ENCODE measurements at places on chromosomes 7 and 10.

- no peak for DNase-seq
Measured at GRCh38 chr7:103990991-103991390, 1.5 kb upstream of the RELN start.

DNA sequence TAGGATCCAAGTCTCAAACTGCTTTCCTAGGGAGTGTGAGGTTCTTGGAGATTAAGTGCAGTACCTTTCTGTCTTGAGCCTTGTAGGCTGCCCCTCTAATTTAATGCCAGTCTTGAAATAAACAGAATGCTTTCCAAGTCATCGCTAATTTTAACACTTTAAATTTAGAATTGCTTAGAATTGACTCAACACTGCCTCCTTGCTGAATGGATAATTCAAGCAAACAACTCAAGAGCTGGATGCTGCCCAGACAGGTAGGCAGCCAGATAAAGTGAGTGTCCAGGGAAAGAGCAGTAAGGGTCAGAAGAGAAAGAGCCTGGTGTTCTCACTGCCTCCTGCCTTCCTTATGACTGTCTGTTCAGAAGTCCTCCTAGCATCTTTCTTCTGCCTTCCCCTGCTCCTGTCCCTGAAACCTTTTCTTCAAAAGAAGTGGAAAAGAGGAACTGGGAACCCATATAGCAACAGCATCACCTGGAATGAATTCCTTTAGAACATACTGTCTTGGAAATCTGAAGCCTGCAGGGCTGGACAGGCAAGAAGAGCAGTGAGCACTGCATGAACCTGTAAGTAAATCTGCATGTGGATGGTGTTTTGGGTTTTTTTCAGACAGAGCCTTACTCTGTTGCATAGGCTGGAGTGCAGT, 3.1 kb upstream of the GOT1 start:
- no peak for DNase-seq

DNA sequence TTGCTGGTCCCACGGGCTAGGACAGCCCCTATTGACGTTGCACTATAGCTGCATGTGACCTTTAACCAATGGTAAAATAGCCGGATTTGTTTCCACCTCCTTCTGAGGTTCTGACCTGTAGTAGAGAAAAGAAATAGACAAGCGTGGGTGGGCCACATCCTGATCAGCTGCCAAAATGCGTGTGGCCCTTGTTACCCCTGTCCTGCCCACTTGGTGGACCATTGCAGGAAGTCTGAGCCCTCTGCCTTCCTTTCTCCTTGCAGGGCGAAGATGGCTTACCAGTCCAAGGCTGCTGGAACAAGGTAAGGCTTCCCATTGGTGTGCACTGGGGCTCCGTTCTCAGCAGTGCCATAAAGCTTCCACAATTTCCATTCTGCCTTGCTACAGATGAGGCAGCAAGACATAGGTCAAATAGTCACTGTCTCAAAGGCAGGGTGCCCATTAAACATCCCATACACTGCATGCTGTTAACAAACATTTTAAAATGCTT, 95.9 kb upstream of the MACROH2A2 start:
- peak; percentile 16 for DNase-seq

DNA sequence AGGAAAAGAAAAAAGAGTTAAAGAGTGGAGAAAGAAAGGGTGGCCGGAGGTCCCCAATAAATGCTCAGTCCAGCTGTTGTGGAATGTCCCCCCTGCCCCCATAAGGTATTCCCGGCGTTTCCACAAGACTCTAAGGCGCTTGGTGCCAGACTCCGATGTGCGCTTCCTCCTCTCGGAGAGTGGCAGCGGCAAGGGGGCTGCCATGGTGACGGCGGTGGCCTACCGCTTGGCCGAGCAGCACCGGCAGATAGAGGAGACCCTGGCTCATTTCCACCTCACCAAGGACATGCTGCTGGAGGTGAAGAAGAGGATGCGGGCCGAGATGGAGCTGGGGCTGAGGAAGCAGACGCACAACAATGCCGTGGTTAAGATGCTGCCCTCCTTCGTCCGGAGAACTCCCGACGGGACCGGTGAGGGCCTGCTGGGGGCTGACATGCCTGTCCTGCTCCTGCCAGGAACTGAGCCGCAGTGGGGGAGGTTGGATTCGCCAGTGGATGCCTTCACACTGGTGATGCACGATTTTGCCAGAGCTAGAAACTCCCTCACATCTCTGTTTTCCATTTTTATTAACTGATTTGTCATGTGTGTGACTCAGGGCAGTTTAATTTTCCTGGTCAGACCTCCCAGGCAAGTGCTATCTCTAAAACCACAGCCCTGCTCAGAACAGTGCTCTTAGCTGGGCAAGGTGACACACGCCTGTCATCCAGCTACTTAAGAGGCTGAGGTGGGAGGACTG, 34.2 kb downstream of the TACR2 start:
- DNase-seq: no peak

DNA sequence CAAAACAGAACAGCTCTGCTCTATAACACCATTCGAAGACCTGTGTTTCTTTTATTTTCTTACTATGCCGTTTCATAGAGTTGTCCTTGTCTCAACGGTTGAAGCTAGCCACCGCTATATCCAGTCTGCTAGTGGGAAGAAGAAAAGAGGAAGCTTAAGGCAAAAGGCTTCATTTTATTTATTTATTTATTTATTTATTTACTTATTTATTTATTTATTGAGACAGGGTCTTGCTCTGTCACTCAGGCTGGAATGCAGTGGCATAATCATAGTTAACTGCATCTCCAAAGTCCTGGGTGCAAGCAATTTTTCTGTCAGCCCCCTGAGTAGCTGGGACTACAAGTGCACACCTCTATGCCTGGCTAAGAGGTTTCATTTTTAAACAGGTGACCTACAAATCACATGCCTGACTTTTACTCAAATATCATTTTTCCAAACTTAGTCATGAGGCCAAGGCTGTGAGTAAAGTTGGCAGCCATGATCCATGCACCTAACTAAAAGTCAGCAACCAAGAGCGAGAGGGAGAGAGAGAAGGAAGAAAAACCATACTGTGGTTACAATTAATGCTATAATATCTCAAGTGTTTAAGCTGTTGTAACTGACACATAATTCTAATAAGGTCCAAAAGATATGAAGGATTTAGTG, 1305.3 kb upstream of the LRRTM3 start:
- no peak for DNase-seq

DNA sequence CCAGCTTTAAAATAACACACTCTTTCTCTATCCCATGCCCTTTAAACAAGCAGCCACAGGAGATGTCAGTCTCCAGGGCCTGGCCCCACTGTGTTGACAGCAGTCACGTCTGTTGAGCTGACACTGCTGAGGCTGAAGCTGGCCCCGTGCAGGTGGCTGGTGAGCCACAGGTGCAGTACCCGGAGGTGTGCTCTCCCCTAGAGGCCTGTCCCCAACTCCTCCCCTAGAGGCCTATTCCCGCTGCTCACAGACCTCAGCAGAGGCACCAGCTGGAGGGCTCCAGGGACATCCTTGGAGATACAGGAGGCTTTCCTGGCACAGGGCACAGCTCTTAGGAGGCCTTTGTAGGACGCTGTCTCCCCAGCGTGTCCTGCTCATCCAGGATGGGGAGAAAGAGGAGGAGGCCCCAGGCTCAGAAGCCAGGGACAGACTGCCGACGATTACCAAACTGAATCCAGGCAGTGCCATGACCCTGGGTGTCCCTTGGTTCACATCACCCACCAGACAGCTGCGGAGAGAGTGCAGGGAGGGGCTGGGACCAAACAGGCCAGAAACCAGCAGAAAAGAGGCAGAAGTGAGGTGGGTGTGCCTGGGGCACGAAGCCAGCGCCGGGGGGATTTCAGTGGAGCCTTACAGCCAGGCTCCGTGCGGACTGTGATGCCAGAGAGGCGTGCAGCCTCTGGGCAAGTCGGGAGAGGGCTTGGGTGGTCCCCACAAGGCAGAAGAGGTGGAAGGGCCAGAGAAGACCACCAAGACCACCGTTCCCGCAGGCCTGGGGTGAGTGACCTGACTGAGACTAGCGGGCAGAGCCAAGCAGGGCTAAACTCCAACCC, 18.5 kb upstream of the TTYH3 start:
- DNase-seq: no peak

GRCh38 chr7:130491841-130492522, at the start of gene MEST:
TSS of gene MEST (plus strand) at chr7:130492085. CDS start at chr7:130492314, 229 bp downstream.
- peak; percentile 81 for DNase-seq

DNA sequence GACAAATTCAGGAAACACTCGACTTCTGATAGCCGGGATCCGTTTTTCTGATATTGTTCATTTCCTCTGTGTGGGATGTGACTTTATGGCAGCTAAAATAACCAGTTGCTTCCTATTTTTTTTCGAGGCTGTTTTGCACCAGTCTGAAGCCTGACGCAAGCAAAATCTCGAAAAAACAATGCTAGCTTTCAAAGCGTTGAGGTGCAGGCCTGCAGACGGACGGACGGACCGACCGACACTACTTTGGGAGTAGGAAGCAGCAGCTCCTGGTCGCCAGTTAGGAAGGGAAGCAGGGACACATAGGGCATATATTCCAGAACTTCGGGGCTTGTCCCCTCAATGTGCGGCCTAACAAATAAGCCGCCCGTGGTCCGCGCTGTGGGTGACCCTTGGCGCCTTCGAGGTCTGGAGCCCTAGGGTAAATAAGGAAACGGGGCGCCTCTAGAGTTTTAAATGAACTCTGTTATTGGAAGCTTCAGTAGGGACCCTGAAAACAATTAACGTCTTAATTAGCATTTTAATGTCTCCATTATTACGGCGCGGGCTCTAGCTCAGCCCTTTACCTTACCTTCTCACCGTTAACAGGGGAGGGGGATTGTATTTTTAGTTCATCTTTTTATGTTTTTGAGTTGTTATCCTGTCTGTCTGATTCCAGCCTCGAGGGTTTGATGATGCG, 1.3 kb downstream of the HHEX start:
- no peak for DNase-seq

DNA sequence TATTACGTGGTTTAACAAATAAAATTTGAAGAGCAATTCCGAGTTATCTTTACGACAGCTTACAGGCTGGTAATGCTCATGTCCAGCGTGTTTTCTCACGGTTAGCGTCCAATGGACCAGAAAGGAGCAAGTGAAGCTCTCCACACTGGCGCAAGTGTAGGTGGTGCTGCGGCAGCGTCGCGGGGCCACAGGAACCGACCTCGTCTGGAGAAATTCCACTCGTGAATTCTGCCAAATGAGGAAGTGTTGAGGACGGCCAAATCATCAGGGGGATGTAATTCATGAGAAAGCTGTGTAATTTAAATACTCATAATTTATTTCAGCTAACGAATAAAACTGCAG, 350 bp upstream of the ZNF37A start:
- DNase-seq: no peak

- DNase-seq: no peak
Measured at GRCh38 chr7:99365318-99366141, 9.0 kb upstream of the ARPC1B start.

GRCh38 chr10:110700947-110701616, 56.9 kb downstream of the RBM20 start:
- DNase-seq: no peak

DNA sequence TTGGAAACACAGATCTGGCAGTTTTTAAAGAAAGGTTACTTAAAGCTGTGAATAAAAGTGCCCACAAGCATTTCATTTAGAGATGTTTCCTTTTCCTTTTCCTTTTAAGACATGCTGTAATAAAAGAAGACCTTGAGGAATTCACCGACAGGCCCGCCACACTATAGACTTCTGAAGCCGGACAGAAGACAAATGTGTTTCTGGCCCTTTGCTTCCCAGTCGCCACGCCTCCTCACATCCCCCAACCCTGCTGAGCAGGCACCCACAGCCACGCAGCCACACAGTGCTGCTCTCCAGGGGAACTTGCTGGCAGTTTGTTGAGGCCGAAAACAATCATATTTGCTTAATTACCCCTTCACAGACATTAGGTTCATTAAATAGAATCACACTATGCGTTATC, 83.4 kb downstream of the SLC25A13 start:
- DNase-seq: no peak

- DNase-seq: no peak
Measured at GRCh38 chr10:43966571-43966965, 317.9 kb upstream of the ZNF32 start.

DNA sequence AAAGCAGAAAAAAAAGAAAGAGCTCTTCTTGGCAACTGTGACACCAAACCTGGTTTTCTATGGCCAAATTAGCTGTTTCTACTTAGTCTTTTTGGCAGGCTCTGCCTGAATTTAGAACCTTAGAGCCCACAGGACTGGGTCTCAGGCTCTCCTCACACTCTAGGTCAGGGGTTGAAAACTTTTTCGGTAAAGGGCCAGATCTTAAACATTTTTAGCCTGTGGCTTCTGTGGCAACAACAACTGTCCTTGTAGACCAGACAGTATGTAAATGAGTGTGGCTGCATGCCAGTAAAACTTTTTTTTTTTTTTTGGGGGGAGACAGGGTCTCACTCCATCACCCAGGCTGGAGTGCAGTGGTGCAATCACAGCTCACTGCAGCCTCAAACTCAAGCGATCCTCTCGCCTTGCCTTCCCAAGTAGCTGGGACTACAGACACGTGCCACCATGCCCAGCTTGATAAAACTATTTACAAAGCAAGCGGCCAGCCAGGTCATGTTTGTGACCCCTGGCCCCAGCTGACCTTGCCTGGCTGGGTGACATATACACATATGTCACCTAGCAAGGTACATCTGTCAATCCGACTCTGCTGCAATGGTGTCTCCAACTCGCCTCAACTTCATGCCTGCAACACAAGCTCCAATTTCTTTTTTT, 17.4 kb downstream of the KPNA7 start:
- DNase-seq: no peak

DNA sequence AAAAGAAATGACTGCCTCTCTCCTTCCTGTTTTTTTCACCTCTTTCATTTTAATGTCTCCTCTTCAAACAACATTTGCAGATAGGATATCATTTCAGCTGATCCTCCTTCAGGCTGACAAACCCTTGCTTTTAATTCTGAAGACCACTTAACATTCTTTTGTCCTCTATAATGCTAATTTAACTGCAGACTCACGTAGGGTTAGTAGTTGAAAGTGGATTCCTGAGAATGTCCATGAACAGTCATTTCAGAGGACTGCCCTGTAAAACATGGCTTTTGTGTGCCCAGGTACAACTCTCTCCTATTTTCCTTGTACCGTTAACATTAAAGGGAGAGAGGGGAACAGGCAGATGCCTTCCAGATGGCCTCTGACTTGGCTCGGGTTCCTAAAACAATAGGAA, 524.4 kb downstream of the SDK1 start:
- no peak for DNase-seq

GRCh38 chr10:102588875-102589274, 55.4 kb upstream of the TRIM8 start:
- no peak for DNase-seq

- no peak for DNase-seq
Measured at GRCh38 chr10:34104829-34105572, 710.1 kb downstream of the PARD3 start.

DNA sequence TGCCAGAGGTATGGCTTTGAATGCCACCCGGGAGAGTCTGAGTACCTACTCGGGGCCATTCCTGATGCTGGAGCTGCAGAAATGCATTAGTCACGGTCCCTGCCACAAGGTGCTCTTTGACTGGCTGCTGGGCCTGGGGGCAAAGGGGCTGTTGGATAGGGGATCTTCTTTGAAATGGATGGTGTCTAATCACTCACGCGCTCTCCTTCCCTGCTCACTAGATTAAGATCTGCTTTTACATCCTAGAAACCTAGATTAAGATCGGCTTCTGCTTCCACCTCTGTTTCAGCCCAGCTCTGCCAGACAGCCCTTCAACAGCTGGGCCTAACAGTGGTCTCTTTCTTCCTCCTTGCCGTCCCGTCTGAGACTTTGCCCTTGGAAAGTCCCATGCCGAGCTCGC, 57.2 kb downstream of the PAX2 start:
- DNase-seq: no peak
